ENCODE measurements at places on chromosomes 11 and 22.
A peak's percentile ranks its signal among the peaks of the same experiment; 100 is the strongest.

DNA sequence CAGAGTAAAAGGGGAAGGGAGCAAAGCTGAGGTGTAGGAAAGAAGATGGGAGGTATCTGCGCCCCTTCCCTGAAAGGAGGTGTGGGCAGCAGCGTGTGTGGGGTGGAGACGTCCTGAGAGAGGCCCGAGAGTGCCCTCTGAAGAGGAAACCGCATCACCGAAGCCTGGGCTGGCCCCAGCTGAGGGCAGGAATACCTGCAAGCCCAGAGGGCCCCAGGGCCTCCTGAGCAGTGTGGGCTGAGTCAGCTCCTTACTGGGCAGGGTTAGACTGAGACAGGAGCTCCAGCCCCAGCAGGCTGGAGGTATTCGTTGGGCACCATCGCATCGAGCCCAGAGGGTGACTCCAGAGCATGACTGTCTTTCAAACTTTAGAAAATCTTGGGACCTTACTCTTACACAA is 534.0 kb upstream of the B3GAT1 start:
- no peak for DNase-seq

DNA sequence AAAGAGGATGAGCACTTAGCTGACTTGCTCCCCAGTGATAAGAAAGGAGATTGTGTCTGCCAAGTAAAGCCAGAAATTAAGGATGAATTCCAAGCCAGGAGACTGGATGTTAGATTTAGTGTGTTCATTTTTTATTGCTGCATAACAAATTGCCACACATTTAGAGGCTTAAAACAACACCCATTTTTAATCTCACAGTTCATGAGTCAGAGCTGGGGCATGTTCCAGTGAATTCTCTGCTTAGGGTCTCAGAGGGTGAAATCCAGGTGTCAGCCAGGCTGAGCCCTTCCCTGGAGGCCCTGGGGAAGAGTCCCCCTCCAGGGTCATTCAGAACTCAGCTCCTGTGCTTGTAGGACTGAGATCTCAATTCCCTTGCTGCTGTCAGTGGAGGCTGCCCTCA is 352.8 kb downstream of the BUD13 start:
- DNase-seq: no peak

DNA sequence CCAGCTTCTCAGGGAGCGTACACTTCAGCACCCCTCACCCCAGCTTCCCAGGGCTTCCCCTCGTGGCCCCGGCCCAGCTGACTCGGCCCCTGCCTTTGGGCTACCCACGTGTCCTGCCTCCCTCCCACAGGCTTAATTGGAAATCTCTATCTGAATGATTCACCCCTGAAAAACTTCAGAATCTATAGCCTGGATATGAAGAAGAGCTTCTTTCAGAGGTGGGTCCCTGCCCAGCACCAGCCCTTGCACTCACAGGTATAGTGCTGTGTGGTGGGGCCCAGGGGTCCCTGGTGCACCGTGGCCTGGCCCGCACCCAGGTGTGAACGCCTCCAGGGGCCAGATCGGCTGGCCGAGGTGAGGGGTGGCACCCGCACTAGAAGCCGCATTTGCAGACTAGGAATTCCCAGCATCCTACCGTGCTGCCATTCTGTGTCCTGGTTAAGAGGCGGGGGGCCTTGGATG is 38.4 kb downstream of the B3GAT1 start:
- no peak for DNase-seq

DNA sequence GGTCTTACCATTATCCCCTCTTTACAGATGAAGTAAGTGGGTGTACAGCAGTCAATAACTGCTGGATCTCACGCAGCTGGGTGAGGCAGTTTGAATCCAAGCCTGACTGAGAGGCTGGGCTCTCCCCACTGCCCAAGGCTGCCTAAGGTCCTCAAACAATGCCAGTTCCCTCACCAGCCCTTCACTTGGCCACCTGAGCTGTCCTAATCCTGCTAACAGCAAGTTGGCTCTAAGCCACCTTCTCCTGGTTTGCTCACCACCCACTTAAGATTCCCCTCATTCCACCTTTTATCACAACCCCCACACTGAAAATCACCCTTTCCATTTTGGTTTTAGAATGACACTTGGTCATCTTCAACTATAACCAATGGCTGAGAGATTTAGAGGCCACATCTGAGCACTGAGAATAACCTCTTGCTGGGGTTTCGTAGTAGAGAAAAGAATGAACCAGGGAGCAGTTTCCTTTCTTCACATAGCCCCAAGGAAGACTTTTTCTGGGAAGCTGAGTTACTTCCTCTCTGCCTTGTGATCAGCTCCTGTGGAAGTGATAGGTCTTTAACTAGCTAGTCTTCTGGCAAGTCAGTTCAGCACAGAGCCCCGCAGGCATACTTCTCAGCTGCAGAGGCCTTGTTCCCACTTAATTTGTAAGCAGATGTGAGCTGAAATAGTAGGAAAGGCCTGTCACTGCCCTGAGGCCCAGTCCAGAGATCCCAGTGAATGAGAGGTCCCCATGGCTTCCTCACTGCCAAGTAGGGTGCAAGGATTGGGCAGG is 57.8 kb upstream of the TTC12 start:
- no peak for DNase-seq

DNA sequence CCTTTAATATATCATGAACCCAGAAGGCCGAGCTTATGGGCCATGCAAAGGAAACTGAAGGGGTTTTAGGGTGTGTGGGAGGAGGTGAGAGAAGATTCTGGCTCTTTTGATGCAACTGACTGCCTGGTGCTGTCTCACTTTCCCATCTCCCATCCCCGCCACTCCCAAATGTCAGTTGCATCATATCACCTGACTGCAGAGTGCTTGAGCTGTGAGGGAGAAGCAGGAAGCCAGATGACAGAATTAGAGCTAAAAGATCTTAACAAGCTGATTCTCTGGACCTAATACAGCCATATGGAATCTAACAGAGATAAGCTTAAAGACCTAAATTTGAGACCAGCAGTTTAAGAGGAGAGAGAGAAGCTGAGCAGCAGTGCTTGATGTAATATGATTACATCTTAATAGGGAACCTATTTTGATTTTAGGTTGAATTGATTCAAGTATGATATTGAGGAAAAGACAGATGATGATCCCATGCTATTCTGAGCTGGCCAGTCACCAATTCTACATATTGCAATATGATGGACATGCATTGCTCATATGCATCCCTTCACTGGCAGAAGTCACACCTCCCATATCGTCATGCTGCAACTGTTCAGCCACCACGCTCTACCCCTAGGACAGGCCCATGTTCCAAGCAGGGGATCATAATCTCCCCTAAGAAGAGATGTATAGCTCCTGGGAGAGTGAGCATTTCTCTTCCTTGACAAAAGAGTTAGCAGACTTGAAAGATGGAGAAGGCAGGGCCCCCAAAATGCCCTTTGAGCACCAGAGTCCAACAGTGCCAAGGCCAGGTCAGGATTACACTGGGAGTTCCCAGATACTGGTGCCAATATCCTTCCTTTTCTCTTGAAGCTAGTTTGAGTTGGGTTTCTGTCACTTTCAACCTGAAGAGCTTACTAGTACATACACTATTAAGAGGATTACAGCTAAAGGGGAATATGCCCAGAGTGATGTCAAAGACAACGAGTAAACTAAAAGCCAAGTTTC is 44.9 kb downstream of the PLEKHA7 start:
- no peak for DNase-seq

DNA sequence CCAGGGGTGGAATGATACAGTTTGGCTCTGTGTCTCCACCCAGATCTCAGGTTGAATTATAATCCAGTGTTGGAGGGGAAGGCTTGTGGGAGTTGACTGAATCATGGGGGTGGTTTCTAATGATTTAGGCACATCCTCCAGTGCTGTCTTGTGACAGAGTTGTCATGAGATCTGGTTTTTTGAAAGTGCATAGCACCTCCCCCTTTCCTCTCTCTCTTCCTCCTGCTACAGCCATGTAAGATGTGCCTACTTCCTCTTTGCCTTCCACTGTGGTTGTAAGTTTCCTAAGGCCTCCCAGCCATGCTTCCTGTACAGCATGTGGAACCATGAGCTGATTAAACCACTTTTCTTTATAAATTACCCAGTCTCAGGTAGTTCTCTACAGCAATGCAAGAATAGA is 45.1 kb downstream of the THAP12 start:
- no peak for DNase-seq

GRCh38 chr11:65398362-65398910 is 12.0 kb downstream of the FRMD8 start:
- no peak for DNase-seq

DNA sequence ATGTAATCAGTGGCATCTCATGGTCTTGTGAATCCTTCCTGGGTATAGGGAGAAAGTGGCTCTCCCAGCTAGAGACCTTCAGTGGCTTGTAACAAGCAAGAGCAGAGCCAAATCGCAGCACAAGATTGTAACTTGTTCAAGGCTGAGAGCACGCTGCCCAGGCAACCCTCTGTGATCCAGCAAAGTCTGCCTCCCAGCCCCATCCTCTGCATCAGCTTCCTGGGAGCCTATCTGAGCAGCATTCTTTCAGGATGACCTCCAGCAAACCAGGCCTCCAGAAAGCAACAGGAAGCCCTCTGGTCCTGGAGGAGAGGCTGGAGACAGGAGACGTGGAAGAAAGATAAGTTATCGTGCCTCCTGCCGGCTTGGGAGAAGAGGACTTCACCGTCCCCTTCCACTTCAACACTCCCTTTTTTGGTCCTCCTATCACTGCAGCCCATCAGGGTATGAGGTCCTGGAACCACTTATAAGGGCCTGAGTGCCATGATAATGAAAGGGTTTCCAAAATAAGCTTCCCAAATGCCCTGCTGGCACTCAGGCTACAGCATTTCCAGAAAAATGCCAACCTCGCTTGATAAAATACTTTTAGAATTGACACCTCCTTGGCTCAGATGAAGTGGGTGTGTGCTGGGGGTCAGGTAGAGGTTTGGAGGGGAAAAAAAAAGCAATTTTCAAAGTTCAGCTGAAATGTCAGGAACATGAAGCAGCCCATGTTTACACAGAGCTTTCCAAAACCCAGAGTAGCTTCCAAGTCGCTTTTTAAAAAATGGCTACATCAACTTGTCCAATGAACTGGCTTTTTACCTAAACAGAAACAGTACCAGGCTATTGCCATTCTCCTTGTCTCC is 80.2 kb downstream of the PLEKHA7 start:
- no peak for DNase-seq

GRCh38 chr11:47179655-47179991 is 2.9 kb upstream of the ARFGAP2 start:
- DNase-seq: peak; percentile 42

- no peak for DNase-seq
These were observed 79.2 kb downstream of the WNT7B start for GRCh38 chr22:45897736-45898135.

- DNase-seq: no peak
These were observed 24.7 kb downstream of the TBCEL start for GRCh38 chr11:121048464-121049233.

DNA sequence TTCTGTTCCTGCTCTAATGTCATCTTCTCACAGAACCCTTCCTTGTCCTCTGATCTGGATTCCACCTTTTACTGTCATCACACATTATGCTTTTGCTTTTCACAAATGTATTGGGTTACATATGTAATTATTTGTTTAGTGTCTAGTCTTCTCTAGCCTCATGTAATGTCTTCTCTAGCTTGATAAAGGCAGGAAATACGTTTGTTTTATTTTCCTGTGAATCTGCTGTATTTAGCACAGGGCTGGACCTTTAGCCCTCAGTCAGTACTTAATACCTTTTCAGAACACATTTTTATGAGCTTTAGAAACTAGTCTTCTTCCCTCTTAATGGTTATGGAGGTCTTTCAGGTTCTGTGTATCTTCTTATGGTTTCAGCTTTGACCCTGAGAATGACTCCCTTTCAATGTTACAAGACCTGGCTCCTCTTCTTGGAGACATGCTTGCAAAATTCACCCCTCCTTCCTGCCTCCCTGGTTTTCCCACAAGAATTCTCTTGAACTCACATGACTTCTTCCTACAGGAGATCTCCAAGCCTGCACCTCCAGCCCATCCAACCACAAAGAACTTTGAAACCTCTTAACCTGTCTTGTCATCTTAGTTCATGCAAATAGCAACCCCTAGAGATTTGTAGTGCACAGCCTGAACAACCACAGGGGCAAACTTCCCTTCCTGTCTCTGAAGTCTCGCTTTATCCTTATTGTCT is 132.7 kb upstream of the DDI1 start:
- DNase-seq: no peak

DNA sequence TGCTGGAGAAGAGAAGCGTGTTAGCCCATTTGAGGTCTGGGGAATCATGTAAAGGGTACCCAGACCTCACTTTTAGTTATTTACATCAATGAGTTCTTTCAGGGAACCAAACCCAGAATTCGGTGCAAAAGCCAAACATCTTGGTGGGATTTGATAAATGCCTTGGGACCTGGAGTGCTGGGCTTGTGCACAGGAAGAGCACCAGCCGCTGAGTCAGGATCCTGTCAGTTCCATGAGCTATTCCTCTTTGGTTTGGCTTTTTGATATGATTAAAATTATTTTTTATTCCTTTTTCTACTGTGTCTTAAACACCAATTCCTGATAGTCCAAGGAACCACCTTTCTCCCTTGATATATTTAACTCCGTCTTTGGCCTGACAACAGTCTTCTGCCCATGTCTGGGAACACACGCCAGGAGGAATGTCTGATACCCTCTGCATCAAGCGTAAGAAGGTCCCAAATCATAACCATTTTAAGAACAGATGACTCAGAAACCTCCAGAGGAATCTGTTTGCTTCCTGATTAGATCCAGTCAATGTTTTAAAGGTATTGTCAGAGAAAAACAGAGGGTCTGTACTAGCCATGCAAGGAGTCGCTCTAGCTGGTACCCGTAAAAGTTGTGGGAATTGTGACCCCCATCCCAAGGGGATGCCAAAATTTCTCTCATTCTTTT is 65.2 kb downstream of the ALX4 start:
- no peak for DNase-seq

- no peak for DNase-seq
These were observed 96.6 kb downstream of the ZBTB16 start for GRCh38 chr11:114156131-114156581.

DNA sequence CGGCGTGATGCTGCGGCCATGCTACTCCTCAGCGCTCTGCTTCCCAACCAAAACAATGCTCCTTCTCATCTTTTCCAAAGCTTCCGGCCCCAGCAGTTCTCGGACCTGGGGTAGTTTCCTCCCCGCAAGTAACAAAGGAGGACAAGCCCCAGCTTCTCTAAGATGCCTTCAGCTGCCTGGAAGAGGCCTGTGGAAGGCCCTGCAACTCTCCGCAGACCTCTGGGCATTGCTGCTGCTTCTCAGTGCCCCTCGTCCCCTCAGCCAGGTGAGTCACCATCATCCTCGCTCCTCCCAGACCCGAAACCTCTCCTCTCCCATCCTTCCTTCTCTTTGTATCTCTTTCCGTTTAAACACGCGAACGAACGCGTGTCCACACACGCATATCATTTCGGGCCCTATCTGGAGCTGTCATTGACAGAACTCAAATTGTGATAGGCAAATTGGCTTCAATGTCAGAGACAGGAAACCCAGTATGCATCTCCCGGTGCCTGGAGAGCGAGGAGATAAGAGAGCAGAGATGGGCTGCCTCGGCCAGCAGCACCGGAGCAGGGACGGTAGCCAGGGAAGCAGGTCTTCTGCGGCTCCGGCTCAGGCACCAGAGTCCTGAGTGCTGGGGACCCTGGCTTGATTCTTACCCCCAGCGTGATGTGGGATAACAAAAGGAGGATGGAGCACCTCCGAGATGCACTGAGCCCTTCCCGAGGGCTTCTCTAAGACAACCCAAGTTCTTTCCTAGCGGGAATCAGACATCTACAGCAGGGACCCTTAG is 22.0 kb upstream of the JAM3 start:
- DNase-seq: no peak

- peak; percentile 58 for DNase-seq
These were observed 14.2 kb downstream of the DTX4 start for GRCh38 chr11:59186130-59186594.
